ENCODE measurements at places on chromosomes 13 and 19.

GRCh38 chr13:110411688-110412059, 104.6 kb downstream of the COL4A2 start:
- no peaks in the 10 kb centered on the region for H3K4me1 ChIP-seq
- peaks cover 78% of the 10 kb centered on the region for H3K27me3 ChIP-seq
- no peak for DNase-seq
- H3K4me3 ChIP-seq, result no peak overlapping the region
- no peaks in the 10 kb centered on the region for H3K36me3 ChIP-seq
- no peak overlapping the region for H3K27ac ChIP-seq

DNA sequence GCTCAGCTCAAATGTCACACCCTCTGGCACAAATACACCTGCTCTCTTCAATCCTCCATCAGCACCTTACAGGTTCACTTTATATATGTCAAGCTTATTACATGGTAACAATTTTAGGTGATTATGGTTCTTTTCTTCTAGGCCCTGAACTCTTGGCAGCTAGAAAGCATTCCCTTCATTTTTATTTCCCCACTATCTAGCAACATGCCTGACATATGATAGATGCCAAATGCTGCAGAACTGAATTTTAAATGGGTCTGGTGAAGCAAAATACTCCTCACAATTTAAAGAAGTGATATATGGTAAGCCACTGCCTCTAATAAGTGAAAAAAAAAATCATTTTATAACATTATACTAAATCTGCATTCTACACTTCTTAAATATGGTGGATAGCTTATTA, 95.2 kb downstream of the USP12 start:
- H3K36me3 ChIP-seq, result peaks cover 31% of the 10 kb centered on the region
- peaks cover 10% of the 10 kb centered on the region for H3K4me1 ChIP-seq
- DNase-seq, result no peak

GRCh38 chr19:3768015-3768747, 3.8 kb downstream of the RAX2 start:
- peaks cover 63% of the 10 kb centered on the region for H3K36me3 ChIP-seq
- H3K27ac ChIP-seq, result no peak overlapping the region
- H3K4me3 ChIP-seq, result no peak overlapping the region
- H3K27me3 ChIP-seq, result no peaks in the 10 kb centered on the region

DNA sequence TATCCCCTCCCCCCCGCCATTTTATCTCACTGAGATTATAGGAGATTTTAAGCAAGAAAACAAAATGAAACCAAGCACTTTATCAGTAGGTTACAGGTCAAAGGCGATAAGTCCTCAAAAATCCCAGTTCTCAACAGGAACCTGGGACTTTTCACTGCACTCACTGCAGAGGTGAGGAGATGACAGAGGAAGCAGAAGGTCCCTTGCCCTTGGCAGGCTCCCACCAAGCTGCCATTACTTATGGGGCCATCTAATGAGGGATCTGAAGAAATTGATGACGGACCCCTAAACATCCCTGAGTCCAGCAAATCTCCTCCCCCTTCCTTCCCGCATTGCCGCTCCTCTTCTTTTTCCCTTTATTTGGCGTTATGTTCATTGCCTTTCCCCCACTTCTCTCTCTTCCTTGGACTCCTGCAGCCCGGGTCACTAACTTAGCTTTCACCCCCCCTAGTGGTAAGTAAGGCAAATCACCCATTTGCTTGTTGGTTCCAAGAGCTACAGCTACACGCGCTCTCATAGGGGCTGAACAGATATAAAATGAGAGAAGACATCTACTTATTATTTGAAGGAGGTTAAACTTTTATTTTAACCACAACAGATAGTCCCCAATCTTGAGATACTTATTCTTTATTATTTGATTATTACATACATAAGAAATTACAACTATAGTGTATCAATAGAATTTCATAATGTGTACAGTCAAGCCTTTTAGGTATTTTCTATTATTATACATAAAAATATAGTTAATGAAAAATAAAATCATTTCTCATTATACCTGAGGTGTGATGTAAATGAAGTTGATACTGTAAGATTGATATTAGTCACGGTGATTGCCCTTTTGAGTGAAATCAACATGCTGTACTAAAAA, 52.0 kb upstream of the ARGLU1 start:
- no peak overlapping the region for H3K27ac ChIP-seq
- no peaks in the 10 kb centered on the region for H3K36me3 ChIP-seq
- H3K4me1 ChIP-seq, result no peaks in the 10 kb centered on the region
- no peak overlapping the region for H3K4me3 ChIP-seq

GRCh38 chr19:1039646-1040475, at the start of gene ABCA7:
Gene ABCA7 (plus strand): TSS chr19:1040107. CDS start chr19:1041362, 1,255 bp downstream.
- H3K27me3 ChIP-seq, result no peaks in the 10 kb centered on the region
- peak; percentile 99 for DNase-seq
- H3K27ac ChIP-seq, result peak within 1 kb of the TSS; percentile 89
- peaks cover 44% of the 10 kb centered on the region for H3K4me1 ChIP-seq

- DNase-seq, result no peak
- peaks cover 41% of the 10 kb centered on the region for H3K27me3 ChIP-seq
- no peak overlapping the region for H3K4me3 ChIP-seq
- H3K36me3 ChIP-seq, result no peaks in the 10 kb centered on the region
- H3K27ac ChIP-seq, result no peak overlapping the region
- no peaks in the 10 kb centered on the region for H3K4me1 ChIP-seq
These were observed 3.2 kb upstream of the IFNL4 start for GRCh38 chr19:39251846-39252245.

DNA sequence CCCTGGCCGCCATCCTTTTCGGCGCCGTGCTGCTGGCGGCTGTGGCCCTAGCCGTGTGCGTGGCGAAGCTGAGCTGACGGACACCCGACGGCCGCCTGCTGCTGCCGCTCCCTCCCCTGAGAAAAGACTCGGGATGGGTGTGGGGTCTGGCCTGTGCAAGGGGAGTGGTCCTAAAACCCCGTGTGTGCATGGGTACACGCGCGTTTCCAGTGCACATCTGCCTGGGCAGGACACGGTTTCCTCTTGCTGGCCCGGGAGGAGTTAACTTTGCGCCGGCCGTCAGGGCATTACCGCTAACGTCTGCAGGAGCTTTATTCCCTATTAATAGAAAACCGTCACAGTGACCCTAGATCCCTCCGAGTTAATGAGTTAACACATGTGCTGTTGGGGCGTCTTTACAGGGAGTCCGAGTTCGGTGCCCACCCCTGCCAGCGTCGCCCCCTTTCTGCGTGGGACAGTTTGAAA, 1.3 kb downstream of the RGS9BP start:
- peaks cover 10% of the 10 kb centered on the region for H3K27me3 ChIP-seq
- no peak overlapping the region for H3K27ac ChIP-seq
- peaks cover 23% of the 10 kb centered on the region for H3K4me1 ChIP-seq
- DNase-seq, result no peak
- peak overlapping the region; percentile 51 for H3K4me3 ChIP-seq

DNA sequence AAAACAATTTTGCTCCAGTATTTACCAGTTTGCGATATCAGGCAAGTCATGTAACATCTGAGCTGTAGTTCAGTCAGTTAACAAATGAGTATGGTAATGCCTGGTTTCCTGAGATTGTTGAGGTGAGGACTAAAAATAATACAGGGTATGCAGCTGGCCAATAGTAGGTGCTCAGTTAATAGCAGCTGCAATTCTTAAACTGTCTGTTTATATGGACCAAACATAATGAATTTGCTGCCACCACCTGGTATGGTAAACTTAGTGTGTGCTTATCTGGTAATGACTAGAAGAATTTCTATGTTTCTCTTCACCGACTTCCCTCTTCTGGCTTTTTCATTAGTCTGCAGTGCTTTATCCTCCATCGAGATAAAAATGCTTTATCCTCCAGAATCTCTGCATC, 9.1 kb downstream of the ZMYM2 start:
- peaks cover 25% of the 10 kb centered on the region for H3K4me1 ChIP-seq
- no peaks in the 10 kb centered on the region for H3K27me3 ChIP-seq
- H3K4me3 ChIP-seq, result no peak overlapping the region
- DNase-seq, result no peak
